NCI-H1417 (cell line): ENCODE measurements at places on chromosomes 11 and 22.
A peak's percentile ranks its signal among the peaks of the same experiment; 100 is the strongest.

DNA sequence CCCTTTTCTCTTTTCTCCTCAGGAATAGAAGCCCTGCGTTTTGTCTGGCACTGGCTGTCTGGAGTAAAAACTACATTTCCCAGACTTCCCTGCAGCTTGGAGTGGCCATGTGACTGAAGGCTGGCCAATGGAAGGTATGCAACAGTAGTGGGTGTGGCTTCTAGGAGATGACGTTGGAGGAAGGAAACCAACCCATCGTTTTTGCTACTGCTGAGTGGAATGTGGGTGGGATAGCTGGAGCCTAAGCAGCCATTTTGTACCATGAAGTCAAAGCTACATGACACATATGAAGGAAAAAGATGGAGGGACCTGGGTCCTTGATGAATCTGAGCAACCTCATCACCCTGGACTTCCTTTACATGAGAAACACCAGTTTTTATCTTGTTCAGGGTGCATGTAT, 19.6 kb downstream of the FGF3 start:
- no peak for DNase-seq

DNA sequence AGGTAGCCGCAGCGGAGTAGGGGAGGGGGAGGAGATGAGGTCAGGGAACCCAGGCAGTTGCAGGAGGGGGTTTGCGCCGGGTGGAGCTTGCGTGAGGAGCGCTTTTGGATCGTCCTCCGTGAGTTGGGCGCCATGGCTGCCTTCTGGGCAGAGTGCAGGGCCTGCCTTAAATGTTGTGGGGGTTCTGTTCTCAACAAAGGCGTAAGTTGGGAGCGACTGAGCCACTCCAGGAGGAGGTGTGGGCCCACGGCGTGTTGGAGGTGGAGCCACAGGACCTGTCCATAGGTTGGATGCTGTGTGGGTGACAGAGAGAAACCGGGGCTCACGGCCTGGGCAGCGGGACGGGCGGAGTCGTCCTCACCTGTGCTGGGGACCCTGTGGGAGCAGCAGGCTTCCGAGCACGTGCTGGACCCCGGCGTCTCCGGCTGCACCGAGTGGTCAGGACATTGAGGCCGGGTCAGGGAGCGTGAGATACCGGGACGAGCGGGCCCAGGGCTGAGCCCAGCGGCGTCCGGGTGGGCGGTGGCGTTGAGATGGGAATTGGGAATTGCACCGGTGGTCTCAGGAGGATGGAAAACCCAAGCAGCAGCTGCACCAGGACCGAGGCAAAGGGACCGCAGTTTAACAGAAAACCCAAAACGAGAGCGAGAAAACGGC, 977 bp upstream of the PGGHG start:
- no peak for DNase-seq

DNA sequence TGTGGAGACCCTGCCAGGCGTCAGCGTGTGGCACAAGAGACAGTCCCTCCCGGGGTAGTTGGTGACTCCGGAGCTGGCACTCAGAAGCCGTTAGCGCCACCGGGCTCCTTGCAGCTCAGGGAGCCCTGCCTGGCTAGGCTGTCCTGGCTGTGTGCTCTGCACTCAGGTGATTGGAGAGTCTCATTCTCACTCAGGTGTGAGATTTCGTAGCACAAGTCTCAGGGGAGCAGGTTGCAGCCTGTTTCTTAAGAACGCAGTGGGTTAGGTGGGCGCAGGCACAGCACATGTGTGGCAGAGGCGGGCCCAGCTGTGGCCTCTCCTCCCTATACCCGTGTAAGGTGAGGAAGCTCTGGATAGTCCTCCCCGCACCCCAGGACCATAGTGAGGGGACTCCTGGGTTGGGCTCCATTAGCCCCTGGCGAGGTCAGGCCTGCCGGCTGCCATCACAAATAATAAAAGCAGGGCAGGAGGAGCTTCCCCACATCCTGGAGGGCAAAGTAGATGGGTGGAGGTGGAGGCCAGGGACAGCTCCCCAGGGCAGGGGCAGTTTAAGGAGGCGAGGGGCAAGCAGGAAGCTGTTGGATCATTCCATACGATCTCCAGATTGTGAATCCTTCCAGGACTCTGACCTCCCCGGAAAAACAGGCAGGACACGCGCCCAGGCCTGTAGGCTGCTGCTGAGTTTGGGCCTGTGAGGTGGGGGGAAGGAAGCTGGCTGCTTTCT, 39.4 kb downstream of the SBF1 start:
- DNase-seq, result no peak

- DNase-seq, result no peak
Measured at GRCh38 chr11:121131656-121132055, 30.6 kb downstream of the TECTA start.

GRCh38 chr11:117097014-117097388, 1.2 kb downstream of the SIK3 start:
- DNase-seq, result no peak

- no peak for DNase-seq
Measured at GRCh38 chr22:21443735-21444421, 23.3 kb upstream of the TMEM191C start.

- no peak for DNase-seq
Measured at GRCh38 chr22:27681037-27681436, 120.5 kb downstream of the MN1 start.

GRCh38 chr22:49871482-49871881, 17.8 kb downstream of the ZBED4 start:
- DNase-seq, result no peak

GRCh38 chr11:76410851-76411357, 29.8 kb downstream of the GVQW3 start:
- DNase-seq, result peak; percentile 81

- no peak for DNase-seq
Measured at GRCh38 chr11:112611771-112612170, 349.4 kb upstream of the NCAM1 start.

GRCh38 chr11:60870276-60870675, 2.9 kb downstream of the ZP1 start:
- DNase-seq, result no peak

DNA sequence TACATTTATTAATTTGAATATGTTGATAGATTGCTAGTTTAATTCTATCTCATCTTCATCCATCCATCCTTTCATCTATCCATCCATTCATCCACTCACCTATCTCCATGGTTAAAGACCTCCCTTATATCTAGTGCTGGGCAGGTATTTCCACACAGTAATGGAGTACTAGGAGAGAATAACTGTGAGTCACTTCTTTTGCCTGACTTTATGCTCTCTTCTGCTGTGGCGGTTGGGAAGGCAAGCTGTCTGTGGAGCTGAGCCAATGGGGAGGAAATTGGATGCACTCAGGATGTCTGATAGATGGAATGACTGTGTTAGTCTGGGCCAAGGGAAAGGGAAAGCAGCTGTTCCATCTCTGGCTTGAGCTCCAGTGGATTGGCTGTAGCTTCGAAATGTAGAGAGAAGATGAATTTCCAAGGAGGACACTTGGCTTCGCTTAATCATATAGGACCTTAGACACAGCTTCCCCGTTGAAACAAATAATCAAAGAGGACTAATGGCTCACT, 60.3 kb downstream of the NELL1 start:
- no peak for DNase-seq

GRCh38 chr11:123051146-123051545, 10.8 kb downstream of the HSPA8 start:
- no peak for DNase-seq

- DNase-seq, result no peak
Measured at GRCh38 chr22:49767355-49768062, 60.2 kb downstream of the BRD1 start.

DNA sequence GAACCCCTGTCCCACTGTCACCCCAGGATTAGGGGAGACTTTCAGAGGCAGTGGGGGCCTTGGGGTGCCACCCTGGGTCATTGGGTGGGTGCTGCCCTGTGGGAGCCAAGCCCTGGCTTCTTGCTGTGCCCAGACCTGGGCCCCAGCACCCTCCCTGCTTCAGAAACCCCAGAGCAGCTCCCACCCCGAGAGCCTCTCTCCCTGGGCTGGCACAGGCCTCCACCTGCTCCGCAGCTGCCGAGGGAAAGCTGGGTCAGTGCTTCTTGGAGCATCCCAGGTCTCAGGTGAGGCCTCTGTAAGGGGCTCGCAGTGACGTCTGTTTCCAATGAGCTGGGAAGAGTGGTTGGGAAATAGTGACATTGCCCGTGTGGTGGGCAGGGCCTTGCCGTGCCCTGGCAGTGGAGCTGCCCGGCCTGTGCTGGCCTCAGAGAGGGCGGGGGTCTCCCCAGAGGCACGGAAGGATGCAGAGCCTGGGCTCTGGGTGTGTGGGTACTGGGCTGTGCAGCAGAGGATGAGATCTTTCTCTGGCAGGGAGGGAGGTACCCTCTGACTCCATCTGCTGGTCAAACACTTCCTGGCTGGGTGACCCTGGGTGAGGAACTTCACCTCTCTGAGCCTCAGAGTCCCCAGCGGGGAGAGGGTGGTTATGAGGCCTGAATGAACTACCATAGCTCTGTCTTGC, 23.0 kb downstream of the C22orf23 start:
- DNase-seq, result no peak

GRCh38 chr22:38700270-38700788, 414 bp downstream of the JOSD1 start:
- no peak for DNase-seq

GRCh38 chr11:70877151-70877550, 375.2 kb downstream of the SHANK2 start:
- no peak for DNase-seq

DNA sequence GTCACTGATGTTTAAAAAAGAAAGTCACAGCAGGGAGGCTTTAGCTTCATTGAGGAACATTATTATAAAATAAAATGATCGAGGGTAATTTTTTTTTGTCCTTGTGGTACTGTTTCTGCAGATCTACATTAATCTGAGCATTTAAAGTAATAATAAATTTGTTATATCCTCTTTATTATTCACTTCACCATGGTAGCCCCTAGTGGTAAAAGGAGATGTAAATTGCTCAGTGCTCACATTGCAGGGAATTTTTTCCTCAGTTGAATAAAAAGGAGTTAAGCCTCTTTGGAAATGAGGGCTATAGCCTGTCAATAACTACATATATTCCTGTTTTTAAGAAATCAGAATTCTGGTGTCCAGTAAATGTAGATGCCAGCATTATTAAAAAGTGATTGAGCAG, 99.7 kb upstream of the VPREB1 start:
- no peak for DNase-seq

DNA sequence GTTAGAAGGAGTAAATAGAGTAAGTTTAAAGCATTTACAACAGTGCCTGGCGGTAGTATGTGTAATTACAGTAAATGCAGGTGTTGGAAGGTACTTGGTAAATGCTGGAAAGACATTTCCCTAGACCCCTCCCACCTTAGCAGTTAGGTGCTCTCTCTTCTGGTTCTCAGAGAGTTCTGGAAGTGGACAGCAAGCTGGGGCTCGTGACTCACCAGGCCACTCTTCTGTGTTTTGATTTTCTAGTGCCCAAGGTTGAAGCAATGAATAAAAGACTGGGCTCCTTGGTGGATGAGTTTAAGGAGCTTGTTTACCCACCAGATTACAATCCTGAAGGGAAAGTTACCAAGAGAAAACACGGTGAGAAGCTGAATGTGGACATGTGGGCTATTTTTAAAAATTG, 27.6 kb downstream of the SNU13 start:
- DNase-seq, result no peak

DNA sequence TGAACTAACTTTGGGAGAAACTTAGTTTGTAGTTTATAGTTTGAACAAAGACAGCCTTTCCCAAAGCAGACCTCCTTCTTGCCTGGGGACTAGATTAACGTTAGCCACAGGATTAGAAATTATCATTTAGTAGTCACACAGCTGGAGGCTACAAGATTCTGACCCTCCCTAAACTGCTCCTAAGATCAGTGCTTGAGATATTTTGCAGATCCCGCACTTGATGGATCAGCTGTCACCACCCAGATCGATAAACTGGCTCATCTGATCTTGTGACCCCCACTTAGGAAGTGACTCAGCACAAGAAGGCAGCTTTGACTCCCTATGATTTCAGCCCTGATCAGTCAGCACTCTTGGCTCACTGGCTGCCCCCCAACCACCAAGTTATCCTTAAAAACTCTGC, 1.6 kb downstream of the SLC22A24 start:
- no peak for DNase-seq

DNA sequence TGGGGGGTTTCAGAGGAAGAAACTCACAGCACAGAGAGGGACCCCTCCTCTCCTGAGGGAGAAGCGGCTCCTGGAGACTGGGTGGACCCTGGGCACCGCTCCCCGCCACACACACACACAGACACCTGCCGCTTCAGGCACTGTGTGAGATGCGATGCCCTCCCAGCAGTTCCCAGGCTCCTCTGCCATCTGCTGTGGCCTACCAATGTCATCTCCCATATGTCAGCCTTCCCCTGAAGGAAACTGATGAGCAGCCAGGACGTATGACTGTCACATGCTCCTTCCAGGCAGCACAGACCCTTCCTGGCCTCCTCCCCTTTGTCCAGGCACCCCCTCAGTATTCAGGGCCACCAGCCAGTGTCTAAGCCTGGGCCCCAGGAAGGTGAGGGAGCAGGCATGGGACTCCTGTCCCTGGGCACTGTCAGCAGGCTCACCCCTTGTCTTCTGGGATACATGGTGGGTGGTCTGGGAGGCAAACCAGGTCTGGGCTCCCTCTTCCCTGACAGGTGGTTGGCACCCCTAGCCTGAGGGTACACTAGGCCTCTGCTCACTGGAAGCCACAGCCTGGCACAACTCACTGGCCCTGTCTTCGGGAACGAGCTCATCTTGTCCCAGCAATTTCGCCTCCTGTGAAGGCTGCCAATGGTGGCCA, 11.8 kb upstream of the BCR start:
- no peak for DNase-seq

DNA sequence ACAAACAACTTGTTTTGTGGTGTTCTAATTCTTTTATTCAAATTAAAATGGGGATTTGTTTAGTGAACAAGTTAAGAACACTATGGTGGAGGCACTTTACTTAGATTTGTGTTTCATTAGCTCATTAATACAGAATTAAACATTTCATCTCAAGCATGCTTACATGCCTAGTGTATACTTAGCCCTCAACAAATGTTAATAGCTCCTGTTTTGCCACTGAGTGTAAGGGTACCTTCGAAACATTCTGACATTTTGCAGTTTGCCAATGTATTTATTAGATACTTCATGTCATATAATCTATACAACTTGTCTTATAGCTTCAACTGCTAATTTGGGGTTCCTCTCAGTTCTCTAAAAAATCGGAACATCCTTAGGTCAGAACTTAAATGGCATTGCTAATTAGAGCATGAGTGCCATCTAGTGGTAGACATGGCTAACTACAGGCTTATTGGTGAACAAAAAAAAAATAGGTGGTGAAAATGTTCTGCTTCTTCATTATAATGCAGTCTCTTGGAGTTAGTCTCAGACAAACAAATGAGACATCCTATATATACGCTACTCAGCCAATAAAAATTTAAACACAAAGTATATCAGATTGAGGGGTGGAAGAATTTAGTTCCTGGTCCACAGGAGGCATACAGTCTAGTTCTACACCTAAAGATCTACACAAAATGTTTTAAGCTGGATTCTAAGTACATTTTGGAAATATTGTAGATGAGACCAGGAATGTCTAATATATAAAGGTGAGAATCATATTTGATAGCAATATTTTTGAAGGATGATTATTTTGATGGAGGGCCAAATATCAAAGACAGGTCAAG, 4.9 kb upstream of the CNTN5 start:
- peak; percentile 43 for DNase-seq

- DNase-seq, result no peak
Measured at GRCh38 chr22:47202819-47203553, 440.5 kb downstream of the TBC1D22A start.
